ENCODE measurements at places on chromosomes 4 and X.
A peak's percentile ranks its signal among the peaks of the same experiment; 100 is the strongest.

GRCh38 chr4:7507381-7507780 lies 72.7 kb upstream of the PSAPL1 start:
- DNase-seq = no peak

DNA sequence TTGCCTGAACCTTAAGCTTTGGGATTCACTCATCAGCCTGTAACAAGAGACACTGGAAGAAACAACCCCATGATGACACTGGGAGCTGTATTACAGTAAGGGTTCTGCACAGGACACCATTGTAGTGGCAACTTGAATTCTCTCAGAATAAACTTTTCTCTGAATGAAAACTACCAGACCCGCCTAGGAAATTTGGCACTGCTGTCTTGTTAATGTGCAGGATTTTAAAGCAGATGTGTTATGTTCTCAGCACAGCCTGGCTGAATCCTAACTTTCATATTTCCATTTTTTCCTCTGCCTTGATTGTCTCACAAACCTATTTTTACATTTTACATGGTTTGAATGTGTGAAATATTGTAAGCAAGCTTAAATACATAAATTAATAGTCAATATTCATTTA lies 253.6 kb downstream of the UNC5C start:
- DNase-seq = no peak

DNA sequence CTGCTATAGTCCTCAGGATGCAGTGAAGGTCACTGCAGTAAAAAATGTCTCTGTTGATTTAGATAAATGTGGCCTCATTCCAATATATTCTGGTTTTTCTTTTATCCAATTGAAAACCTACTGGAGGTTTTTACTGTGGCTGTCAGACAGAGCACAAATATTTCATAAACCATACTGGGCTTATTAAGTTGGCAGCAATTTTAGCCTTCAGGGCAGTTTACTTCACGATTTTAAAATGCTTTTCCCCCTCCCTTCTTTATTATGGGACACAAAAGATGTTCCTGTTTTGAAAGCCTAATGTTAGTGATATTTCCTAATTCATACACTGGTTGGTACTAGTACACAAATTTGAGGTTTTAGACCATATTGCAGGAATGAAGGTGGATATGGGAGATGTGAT lies 939.4 kb downstream of the C4orf33 start:
- DNase-seq = peak; percentile 48

- DNase-seq = no peak
Observed at GRCh38 chr4:126395664-126396063, 1080.9 kb downstream of the FAT4 start.

DNA sequence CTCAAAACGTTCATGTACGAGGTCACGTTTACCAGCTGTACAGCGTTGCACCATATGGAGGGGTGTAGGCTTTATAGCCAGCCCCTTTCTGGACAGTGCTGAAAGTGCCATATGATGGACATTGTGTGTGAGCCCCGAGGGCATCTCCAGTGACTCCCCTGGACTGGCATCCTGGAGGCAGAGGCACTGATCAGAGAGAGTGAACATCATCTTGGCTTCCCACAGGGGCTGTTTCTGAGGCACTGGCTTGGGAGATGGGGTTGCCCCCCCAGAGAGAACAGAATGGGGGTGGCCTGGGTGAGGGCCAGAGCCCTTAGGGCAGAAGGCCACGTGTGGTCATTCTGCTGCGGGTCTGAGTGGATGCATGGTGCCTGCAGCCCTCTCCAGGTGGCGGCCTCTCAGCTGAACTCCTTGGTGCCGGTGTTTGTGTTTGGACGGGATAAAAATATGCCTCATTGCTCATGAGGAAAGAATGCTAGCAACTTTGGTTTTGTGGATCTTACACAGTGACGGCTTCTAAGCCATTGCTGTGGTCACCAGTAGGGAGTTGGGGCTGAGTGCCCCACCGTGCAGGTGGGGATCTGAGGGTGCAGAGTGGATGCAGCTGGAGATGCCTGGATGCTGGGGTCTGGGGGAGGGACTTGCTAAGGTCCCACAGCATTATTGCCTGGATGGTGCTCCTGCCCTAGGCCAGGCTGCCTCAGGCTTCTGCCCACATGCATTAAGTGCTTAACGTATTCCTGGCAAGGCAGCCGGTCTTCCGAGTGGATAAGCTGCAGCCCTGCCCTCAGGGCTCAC lies 3.4 kb downstream of the WFS1 start:
- DNase-seq = peak; percentile 94

- no peak for DNase-seq
Observed at GRCh38 chr4:100797791-100798190, 280.0 kb upstream of the EMCN start.

DNA sequence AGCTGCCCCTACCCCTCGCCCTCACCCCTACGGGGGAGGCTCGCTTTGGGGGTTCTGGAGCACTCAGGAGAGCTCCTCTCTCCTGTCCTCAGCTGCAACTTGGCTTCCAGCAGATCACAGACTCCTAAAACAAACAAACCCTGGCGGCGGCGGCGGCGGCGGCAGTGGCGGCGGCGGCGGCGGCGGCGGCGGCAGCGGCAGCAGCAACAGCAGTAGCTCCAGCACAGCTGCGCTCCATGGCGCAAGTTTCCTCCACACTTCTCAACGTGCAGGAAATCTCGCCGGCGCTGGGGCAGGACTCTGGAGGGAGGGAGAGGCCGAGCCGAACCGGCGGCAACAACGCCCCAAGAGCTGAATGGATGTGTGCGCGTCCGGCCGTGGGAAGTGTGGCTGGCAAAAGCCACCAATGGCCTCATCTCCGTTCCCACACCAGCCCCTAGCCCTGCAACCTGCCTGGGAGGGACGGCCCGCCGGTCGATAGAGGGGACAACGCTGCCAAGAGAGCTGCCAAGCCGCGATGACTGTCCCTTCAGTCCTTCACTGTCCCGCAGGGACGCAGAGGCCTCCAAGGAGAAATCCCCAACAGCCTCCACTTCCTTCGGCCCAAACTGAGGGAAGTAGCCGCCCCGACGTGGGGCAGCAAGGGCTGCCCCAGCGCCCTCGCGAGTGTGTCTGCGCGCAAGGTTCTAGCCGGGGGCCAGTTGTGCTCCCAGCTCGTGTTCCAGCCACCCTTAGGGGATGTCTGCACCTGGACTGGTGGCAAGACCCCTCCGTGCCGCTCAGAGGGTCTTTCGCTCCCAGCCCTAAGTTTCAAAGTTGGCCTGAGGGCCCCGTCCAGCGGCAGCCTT lies 775 bp downstream of the SHROOM4 start:
- peak; percentile 17 for DNase-seq

GRCh38 chr4:107970063-107970798 lies 19.5 kb upstream of the HADH start:
- no peak for DNase-seq

DNA sequence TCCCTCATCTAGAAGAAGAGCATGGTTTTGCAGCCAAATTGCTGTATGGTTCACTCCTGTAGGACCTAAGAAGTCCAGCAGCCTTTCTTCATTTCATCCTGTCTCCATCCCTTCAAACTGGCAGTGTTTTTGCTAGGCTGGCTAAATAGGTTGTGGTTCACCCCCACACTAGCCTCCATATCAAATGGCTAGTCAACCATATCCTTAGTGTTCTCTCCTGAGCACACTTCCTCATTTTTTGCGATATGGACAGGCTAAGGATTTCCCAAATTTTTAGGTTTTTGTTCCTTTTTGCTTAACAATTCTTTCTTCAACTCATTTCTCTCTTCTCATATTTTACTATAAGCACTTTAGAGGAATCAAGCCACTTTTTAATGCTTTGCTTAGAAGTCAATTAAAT lies 98.8 kb upstream of the NOCT start:
- no peak for DNase-seq

GRCh38 chrX:136780763-136781162 lies at the start of gene ARHGEF6:
ARHGEF6 (minus strand) TSS chrX:136780932; CDS start chrX:136780882, 50 bp downstream.
- peak; percentile 21 for DNase-seq

DNA sequence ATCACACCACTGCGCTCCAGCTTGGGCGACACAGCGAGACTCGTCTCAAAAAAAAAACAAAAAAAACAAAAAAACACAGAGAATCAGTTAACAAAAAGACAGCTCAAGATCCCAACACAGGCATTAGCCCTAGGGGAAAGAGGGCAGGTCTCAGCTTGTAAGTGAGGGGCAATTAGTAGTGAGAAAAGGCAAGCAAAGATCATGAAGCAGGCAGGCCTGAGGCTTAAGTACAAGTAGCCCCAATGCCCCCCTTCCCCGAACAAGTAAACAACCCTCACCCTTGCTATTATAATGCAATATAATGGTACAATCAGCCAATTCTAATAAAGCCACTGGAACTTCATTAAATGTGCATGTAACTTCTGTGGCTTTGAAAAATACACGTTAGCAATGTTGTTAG lies 17.0 kb downstream of the ADGRA3 start:
- DNase-seq = no peak

DNA sequence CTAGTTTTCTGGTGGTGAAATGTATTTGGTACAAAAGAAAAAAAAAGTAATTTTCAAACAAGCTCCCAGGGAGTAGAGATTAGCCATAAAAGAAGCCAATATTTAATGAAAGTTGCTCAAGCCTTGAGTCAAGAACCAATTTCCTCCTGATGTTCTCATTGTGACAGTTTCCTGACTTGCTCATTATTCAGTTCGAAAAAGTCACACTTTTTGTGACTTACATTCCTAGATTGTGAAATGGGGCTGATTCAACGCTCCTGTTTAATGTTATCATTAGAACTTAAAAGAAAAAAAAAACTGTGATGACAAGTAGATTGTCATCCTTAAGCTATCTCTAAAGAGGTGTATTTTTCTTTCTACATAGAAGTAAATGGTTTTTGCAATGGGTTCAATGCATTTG lies 122.6 kb upstream of the BMPR1B start:
- DNase-seq = peak; percentile 43

DNA sequence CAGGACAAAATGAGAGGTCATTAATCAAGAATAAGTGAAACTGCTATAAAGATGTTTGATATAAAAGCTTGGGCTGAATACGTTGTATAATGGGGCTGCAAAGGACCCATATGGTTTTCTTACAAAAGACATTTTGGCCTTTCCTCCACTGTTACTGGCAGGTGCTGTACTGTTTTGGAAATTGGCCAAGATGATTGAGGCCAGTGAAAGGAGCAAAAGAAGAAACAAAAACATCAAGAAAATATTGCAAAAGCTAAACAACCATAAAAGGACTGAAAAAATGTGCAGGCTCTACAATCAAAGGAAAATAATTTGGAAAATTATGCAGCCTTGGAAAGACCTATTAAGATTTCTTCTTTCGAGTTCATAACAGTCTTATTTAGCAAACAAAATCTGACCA lies 222.2 kb upstream of the PPP1R2C start:
- no peak for DNase-seq

- peak; percentile 8 for DNase-seq
Observed at GRCh38 chrX:53481093-53481492, 46.9 kb upstream of the HSD17B10 start.

DNA sequence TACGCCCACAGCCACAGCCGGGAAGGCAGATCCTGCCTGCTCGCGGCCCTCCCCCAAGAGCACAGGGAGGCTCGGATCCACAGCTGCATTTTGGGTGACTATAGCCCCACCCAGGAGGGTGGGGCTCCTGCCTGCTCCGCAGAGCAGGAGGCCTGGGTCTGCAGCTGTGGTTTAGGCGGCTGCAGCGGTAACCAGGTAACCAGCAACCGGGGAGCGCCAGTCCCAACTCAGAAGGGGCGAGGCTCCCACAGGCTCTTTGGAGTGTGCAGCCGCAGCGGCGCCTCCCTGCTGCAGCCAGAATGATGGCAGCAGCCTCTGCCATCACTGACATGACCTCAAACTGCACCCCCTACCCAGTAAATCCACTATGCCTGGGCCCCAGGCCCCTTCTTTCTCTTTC lies 148.0 kb upstream of the F9 start:
- no peak for DNase-seq

DNA sequence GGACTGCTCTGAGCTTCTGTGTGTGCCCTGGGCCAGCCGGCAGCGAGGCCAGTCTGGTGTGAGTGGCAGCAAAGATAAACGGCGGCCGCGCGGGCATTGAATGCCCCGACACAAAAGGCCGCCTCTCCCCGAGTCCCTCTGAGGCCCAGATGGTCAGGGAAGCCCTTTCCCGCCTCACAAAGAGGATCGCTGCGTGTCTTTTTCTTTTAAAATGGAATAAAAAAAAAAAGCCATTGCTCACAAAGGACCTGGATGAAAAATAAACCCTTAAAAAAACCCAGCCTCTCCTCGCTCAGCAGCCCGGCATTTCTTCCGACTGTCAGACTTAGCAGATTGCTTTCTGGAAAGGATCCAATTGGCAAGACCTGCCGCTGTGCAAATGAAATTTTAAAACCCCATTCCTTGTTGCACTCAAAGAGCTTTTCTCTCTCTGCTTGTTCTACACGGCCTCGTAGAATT lies 578.7 kb downstream of the BCOR start:
- peak; percentile 0 for DNase-seq

DNA sequence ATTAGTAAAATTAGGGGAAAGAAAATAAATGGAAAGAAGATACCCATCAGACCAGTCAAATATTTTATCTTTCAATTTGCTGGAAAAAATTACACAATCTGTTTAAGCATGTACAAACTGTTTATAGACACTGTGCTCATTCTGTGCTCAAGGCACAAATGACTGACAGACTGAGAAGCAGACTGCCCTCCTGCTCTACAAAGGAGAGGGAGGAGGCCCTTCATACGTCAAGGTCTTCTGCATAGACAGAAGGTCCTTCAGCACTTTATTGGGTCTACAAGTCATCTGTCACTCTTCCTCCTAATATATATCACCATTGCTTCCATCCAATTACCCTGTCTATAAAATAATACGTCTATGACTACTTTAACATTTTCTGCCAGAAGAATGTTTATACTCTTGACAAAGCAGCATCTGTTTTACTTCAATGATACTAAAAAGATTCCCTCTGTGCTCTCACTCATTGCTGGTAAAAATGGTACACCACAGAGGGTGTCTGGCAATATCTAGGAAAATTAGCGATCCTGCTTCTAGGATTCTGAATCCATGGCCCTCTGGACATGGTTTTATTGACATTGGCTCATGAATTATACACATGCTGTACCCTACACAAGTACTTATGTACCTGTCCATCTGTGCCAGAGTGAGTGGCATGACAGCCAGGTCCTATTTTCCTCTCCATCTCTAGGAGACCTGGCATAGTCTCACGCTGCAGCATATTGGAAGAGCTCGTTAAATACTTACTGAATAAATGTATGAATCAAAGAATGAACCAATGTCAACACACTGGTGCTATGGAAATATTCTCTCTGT lies 11.3 kb downstream of the SLC10A6 start:
- no peak for DNase-seq

- DNase-seq = no peak
Observed at GRCh38 chr4:62560858-62561257, 1360.7 kb downstream of the ADGRL3 start.

DNA sequence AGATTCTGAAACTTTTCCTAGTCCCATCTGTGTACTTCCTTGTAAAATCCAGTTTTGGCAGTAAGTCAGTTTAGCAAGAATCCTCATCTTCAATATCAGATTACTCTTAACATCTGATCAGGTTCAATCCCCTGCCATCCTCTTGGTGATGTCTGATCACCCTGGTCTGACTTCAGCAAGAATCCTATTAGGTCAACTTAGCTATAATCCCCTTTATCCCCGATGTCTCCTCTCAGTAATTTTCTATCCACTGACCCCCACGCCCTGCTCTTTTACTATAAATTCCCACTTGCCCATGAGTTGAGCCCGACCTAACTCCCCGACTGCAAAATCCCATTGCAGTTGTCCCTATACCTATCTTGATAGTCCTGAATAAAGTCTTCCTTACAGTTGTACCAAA lies 57.9 kb upstream of the PRSS48 start:
- DNase-seq = no peak

GRCh38 chr4:106201373-106201772 lies 114.6 kb downstream of the TBCK start:
- no peak for DNase-seq

- peak; percentile 5 for DNase-seq
Observed at GRCh38 chrX:1165535-1166196, 46.8 kb downstream of the CRLF2 start.

- peak; percentile 53 for DNase-seq
Observed at GRCh38 chr4:151922811-151923210, 162.0 kb upstream of the GATB start.

Data from EL (cell line).